Thoracic aorta (tissue), 2 donors: ENCODE measurements at places on chromosomes 1 and 21.

- no peaks in the 10 kb centered on the region for H3K4me1 ChIP-seq
- no peaks in the 10 kb centered on the region for H3K27me3 ChIP-seq
- no peaks in the 10 kb centered on the region for H3K36me3 ChIP-seq
- H3K4me3 ChIP-seq = no peak overlapping the region
Measured at GRCh38 chr21:42585881-42586280, 67.5 kb upstream of the PDE9A start.

DNA sequence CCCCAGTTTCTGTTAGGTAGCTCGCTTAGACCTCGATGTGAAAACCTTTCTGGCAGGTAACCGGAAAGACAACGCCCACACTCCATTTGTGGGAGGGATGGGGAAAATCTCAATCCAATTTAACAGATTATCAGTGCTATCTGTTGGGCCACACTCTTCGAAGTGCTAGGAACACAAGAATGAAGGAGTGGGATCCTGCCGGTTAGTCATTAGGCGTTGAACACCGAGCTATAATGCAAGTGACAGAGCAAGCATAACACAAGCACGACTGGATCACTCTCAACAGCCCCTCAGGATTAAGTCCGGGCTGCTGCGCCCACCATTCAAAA is 531 bp downstream of the SNIP1 start:
- peak overlapping the region; percentile 93 for H3K4me3 ChIP-seq
- H3K4me1 ChIP-seq = peaks cover 9% of the 10 kb centered on the region
- DNase-seq = no peak
- no peaks in the 10 kb centered on the region for H3K27me3 ChIP-seq
- peaks cover 12% of the 10 kb centered on the region for H3K36me3 ChIP-seq
- H3K27ac ChIP-seq = peak overlapping the region; percentile 88

DNA sequence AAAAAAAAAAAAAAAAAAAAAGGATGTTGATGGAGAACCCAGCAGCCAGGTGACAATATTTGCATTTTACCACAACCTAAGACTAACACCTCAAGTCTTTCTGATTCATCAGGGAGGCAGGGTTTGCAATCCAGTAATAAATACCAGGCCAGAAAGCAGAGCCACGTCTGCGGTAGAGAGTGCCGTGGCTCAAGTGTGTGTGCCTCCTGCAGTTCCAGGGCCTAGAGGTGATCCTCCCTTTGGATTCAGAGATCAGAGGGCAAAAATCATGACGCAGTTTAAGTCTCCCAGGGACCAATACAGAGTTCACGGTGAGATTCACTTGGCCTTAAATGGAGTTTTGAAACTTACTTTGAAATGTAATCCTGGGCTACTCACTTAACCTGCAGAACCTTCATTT is 34.9 kb downstream of the TMCO4 start:
- DNase-seq = no peak
- H3K27me3 ChIP-seq = no peaks in the 10 kb centered on the region
- H3K4me1 ChIP-seq = peaks cover 5% of the 10 kb centered on the region

GRCh38 chr1:16612332-16613172 is 812 bp downstream of the NBPF1 start:
- DNase-seq = no peak
- peak overlapping the region; percentile 78 for H3K4me3 ChIP-seq
- peaks cover 11% of the 10 kb centered on the region for H3K36me3 ChIP-seq
- peaks cover 15% of the 10 kb centered on the region for H3K4me1 ChIP-seq
- H3K27ac ChIP-seq = peak overlapping the region; percentile 36

GRCh38 chr1:235883261-235883927 is 16.7 kb upstream of the LYST start:
- peak overlapping the region; percentile 12 for H3K27ac ChIP-seq
- DNase-seq = peak; percentile 85
- H3K4me3 ChIP-seq = peak overlapping the region; percentile 66
- H3K36me3 ChIP-seq = no peaks in the 10 kb centered on the region

DNA sequence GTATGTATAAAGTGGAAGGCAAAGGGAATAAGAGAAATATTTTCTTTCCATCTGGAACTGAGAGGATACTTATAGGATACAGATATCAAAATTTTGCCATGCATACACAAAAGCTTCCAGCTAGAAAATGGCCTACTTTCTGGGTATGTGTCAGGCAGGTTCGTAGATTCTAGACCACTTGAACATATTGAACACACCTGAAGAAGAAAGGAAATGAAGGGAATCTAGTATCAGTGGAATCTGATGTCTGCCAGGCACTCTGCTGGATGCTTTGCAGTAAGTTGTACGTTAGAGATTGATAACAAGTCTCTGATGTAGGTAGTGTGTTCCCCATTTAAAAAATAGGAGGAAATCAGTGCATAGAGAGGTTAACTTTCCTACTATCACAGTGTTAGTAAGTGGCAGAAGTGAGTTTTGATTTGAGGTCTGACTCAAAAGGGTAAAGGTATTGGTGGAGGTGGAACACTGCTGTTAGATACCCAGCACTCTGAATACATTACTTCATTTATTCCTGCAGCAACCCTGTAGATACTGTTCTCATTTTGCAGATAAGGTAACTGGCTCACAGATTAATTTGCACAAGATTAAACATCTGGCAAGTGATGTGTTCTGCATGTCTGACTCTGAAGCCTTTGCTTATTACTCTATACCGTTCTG is 3.0 kb downstream of the CAMSAP2 start:
- H3K4me1 ChIP-seq = peaks cover 5% of the 10 kb centered on the region
- H3K27ac ChIP-seq = no peak overlapping the region
- peak overlapping the region; percentile 82 for H3K4me3 ChIP-seq

GRCh38 chr1:32948905-32949304 is 15.7 kb downstream of the RNF19B start:
- peaks cover 5% of the 10 kb centered on the region for H3K36me3 ChIP-seq
- peak overlapping the region; percentile 69 for H3K27ac ChIP-seq
- peaks cover 59% of the 10 kb centered on the region for H3K4me1 ChIP-seq
- peak overlapping the region; percentile 5 for H3K4me3 ChIP-seq
- DNase-seq = no peak

DNA sequence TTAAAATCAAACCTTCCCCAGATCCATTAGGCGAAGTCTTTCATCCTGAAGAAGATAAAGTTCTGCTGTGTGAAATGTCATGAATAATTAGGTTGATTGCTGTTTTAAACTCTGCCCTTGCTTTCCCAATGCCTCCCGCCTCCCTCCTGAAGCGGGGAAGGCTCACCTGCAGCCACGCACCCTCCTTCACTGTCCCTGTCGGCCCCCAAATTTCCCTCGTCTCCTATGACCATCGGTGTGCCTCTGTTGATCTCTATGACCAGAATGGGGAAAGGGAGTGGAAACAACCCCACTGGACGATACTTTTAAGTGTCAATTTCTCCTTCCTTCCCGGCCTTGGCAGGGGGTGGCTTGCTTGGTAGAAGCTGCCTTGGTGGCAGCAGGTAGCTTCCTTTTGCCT is 35.1 kb downstream of the LHX4 start:
- H3K36me3 ChIP-seq = no peaks in the 10 kb centered on the region
- no peak for DNase-seq
- H3K4me3 ChIP-seq = no peak overlapping the region
- H3K27me3 ChIP-seq = no peaks in the 10 kb centered on the region
- peaks cover 9% of the 10 kb centered on the region for H3K4me1 ChIP-seq

DNA sequence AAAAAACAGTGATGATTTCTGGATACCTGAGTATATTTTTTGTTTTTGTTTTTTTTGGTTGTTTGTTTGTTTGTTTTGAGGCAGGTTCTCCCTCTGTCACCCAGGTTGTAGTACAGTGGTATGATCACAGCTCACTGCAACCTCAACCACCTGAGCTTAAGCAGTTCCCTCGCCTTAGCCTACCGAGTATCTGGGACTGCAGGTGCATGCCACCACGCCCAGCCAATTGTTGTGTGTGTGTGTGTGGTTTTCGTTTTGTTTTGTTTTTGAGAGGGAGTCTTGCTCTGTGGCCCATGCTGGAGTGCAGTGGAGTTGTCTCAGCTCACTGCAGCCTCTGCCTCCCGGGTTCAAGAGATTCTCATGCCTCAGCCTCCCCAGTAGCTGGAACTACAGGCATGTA is 55.3 kb upstream of the RCC1 start:
- no peak for DNase-seq
- H3K4me1 ChIP-seq = peaks cover 11% of the 10 kb centered on the region
- H3K27ac ChIP-seq = no peak overlapping the region
- H3K4me3 ChIP-seq = no peak overlapping the region
- no peaks in the 10 kb centered on the region for H3K36me3 ChIP-seq

GRCh38 chr1:38589036-38589435 is 270.5 kb downstream of the RRAGC start:
- no peaks in the 10 kb centered on the region for H3K4me1 ChIP-seq
- no peak for DNase-seq
- H3K4me3 ChIP-seq = no peak overlapping the region
- no peaks in the 10 kb centered on the region for H3K27me3 ChIP-seq
- H3K27ac ChIP-seq = no peak overlapping the region
- H3K36me3 ChIP-seq = no peaks in the 10 kb centered on the region

- H3K4me1 ChIP-seq = no peaks in the 10 kb centered on the region
- no peak overlapping the region for H3K4me3 ChIP-seq
- H3K27ac ChIP-seq = no peak overlapping the region
Measured at GRCh38 chr1:30274976-30275621, 448.3 kb downstream of the MATN1 start.

DNA sequence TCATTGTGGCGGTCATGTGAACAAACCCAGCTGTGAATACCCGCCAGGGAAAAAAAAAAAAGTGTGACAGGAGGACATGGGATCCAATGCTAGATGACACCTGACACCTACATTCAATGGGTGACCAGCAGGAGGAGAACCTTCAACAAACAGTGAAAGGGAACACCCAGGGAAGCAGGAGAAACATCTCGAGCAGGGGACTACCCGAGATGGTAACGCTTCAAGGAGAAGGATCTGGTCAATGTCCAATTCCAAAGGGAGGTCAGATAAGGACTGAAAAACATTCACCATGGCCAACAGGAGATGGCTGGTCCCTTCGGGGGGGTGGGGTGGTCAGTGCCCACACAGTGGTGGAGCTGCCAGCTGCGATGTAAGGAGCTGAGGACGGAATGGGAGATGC is 46.3 kb downstream of the PTPN14 start:
- no peaks in the 10 kb centered on the region for H3K27me3 ChIP-seq
- no peak overlapping the region for H3K27ac ChIP-seq
- DNase-seq = no peak

GRCh38 chr1:98884864-98885263 is 119.8 kb downstream of the PLPPR5 start:
- no peak overlapping the region for H3K4me3 ChIP-seq
- no peaks in the 10 kb centered on the region for H3K27me3 ChIP-seq
- H3K27ac ChIP-seq = no peak overlapping the region
- no peaks in the 10 kb centered on the region for H3K36me3 ChIP-seq

- no peak overlapping the region for H3K4me3 ChIP-seq
- H3K27ac ChIP-seq = no peak overlapping the region
- H3K27me3 ChIP-seq = no peaks in the 10 kb centered on the region
- H3K36me3 ChIP-seq = no peaks in the 10 kb centered on the region
- DNase-seq = no peak
- H3K4me1 ChIP-seq = no peaks in the 10 kb centered on the region
Measured at GRCh38 chr1:156388174-156389137, 19.4 kb downstream of the RHBG start.

GRCh38 chr1:233885196-233885920 is 19.1 kb upstream of the SLC35F3 start:
- no peak for DNase-seq
- H3K4me1 ChIP-seq = no peaks in the 10 kb centered on the region
- H3K27ac ChIP-seq = no peak overlapping the region
- H3K36me3 ChIP-seq = no peaks in the 10 kb centered on the region

DNA sequence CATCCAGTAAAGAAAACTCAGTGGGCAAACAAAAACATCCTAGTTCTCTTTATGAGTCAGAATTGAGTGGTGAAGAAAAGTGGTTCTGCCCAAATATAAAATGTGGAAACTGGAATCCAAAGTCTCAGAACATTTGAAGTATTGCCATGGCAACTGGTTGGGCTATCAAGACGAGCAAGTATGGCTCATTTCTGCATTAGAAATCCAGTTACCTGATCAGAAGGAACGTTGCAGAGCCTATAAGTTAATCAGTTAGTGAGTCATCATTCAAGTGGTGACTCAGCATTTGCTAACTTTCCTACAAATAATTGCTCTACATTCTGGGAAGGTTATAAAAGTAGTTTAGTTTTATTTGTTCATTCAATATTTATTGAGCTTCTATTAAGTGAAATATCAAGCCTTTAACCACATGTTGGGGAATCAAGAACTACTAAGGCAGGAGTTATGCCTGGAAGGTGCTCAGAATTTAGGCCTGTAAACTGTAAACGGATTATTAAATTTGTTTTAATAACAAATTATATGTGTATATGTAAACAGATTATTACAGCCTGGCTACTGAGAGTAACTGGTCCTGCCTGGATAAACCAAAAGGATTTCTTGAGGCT is 104.3 kb downstream of the PAPPA2 start:
- DNase-seq = no peak
- H3K27ac ChIP-seq = peak overlapping the region; percentile 52
- no peak overlapping the region for H3K4me3 ChIP-seq
- H3K4me1 ChIP-seq = peaks cover 11% of the 10 kb centered on the region
- no peaks in the 10 kb centered on the region for H3K27me3 ChIP-seq
- H3K36me3 ChIP-seq = no peaks in the 10 kb centered on the region

- no peak overlapping the region for H3K4me3 ChIP-seq
- H3K27me3 ChIP-seq = no peaks in the 10 kb centered on the region
- no peaks in the 10 kb centered on the region for H3K4me1 ChIP-seq
- DNase-seq = no peak
Measured at GRCh38 chr1:4105300-4105880, 205.3 kb upstream of the C1orf174 start.

- H3K4me3 ChIP-seq = no peak overlapping the region
- no peak overlapping the region for H3K27ac ChIP-seq
- H3K36me3 ChIP-seq = no peaks in the 10 kb centered on the region
- H3K4me1 ChIP-seq = no peaks in the 10 kb centered on the region
Measured at GRCh38 chr21:37866027-37866426, 50.2 kb downstream of the KCNJ6 start.

DNA sequence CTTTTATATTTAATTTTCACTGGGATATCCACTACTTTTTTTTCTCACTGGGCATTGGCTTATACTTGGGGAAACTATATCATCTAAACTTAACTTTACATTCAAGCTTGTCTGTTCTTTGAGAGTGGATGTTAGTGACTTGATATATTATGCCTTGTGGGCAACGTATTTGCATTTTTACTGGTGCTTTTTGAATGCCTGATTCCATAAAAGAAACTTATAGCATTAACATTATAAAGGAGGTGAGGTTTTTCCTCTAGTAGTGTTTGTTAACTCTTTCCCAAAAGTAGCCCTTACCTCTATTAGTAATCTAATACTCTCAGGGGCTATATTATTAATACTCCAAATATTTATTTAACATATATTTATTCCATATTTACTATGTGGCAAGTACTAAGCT is 416.5 kb downstream of the PLA2G4A start:
- DNase-seq = no peak
- no peaks in the 10 kb centered on the region for H3K27me3 ChIP-seq
- H3K27ac ChIP-seq = no peak overlapping the region
- H3K4me3 ChIP-seq = no peak overlapping the region
- H3K36me3 ChIP-seq = no peaks in the 10 kb centered on the region
- H3K4me1 ChIP-seq = no peaks in the 10 kb centered on the region

DNA sequence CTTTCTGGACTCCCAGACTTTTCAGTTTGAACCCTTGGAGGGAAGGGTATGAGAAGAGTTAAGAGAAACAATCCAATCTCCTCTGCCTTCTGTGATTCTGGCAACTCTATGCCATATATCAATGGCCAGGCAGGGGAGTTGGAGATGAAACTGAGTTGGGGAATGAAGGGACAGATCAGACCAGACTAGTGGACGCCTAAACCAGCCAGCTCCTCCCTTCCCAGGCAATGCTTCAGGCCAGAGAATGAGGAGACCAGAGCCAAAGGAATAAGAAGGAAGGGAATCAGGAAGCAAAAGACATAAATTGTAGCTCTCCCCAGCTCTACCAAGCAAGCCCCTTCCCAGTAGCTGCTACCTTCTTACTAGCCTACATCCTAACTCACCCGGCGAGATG is 22.7 kb downstream of the PLEKHA6 start:
- no peak overlapping the region for H3K27ac ChIP-seq
- H3K4me1 ChIP-seq = no peaks in the 10 kb centered on the region
- H3K27me3 ChIP-seq = no peaks in the 10 kb centered on the region
- no peak overlapping the region for H3K4me3 ChIP-seq
